ENCODE measurements at places on chromosomes 1 and 21. TPM values are rescaled to one million over a fixed set of nuclear protein-coding genes. Genes with fewer than 3 reads are reported as not detected.

DISP1 gene
- polyA plus RNA-seq, result 1.9 TPM

LRRC71 gene
- polyA plus RNA-seq, result 0.16 TPM

ATAD3C gene
- 0.34 TPM for polyA plus RNA-seq

RBM15 gene
- polyA plus RNA-seq, result 1.7 TPM

ZSWIM5 gene
- polyA plus RNA-seq, result 0.51 TPM

CFHR2 gene
- not detected for polyA plus RNA-seq

TCHH gene
- 0.90 TPM for polyA plus RNA-seq

OR2T33 gene
- polyA plus RNA-seq, result not detected

TRIM67 gene
- 0.03 TPM for polyA plus RNA-seq

All from adipose tissue (tissue), 3 donors.